ENCODE measurements at places on chromosomes 13 and 19.

DNA sequence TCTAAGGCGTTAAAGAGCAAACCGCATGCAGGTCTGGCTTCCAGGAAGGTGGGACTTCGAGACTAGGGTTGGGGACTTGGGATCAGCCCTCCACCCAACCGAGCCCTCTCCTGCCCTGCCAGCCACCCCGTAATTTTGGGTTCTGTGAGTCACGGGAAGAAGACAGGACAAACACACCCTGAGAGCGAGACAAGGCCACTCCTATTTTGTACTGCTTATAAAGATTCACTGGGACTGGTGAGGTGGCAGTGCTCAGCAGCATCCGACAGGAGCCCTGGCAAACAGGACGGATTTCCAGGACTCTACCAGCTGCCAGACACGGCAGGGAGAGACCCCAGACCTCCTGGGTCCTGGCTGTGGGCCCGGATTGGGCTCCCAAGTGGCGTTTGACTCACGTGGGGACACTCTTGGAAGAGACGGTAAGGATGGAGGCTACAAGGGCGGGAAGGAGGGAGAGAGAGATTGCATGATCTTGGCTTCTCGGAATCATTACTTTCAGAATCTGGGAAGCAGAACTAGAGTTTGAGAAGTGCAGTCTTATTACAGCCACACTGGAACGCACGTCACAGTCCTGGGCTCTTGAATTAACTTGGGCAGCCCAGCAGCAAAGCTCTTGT lies at the start of gene C5AR2:
TSS of gene C5AR2 (plus strand) at position 245 of the 617 bp plus-strand sequence. CDS start 8,625 bp downstream, outside the sequence.
- DNase-seq = no peak

- no peak for DNase-seq
Measured at GRCh38 chr19:11435833-11436313, 438 bp downstream of the PRKCSH start.

- DNase-seq = no peak
Measured at GRCh38 chr19:23957660-23958281, 43.1 kb downstream of the ZNF726 start.

GRCh38 chr19:45879055-45879454 lies 6.9 kb downstream of the IRF2BP1 start:
- DNase-seq = no peak

GRCh38 chr13:59061621-59062020 lies 1102.1 kb downstream of the DIAPH3 start:
- no peak for DNase-seq

GRCh38 chr19:7869910-7870511 lies 4.2 kb downstream of the PRR36 start:
- DNase-seq = no peak

DNA sequence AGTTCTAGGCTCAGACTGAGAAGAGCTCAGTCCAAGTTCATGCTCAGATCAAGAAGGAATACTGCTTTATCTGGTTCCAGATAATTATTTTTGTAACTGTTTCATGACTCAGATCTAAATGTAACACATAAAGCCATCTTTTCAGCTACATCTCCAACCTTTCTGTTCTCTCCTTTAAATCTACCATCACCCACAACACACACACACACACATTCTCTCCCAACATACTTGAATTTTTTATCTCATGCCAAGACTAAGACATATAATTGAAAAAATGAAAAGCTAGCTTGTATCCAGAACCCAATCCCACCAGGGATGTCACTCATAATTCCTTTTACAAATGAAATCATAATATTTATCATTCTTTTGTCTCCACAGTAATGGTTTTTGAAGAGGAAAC lies 7.6 kb downstream of the KATNAL1 start:
- no peak for DNase-seq

- DNase-seq = no peak
Measured at GRCh38 chr13:100389617-100390016, 199.0 kb downstream of the GGACT start.

GRCh38 chr13:48682436-48682835 lies 28.7 kb downstream of the CYSLTR2 start:
- DNase-seq = no peak

GRCh38 chr13:94339116-94339687 lies 140.3 kb downstream of the DCT start:
- no peak for DNase-seq

- no peak for DNase-seq
Measured at GRCh38 chr13:40580566-40581276, 85.7 kb downstream of the FOXO1 start.

GRCh38 chr13:32535115-32535514 lies 3.5 kb downstream of the N4BP2L2 start:
- DNase-seq = no peak

DNA sequence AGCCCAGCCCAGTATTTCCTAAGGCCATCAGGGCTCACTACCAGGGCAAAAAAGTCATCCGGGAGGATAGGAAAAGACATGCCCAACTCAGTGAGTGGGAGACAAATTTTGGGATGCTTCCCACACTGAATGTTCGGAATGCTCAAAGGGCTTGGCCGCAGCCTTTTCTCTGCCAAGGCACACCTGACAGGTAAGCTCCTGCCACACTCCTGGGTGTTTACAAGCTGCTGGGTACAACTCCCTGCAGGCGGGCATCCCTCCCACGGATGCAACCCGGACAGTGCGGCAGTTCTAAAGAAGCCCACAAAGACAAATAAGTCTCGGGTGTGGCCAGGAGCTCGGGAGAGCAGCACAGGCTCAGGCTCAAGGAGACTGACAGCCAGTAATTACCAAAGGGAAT lies 28.1 kb downstream of the SLC7A1 start:
- DNase-seq = no peak
